ENCODE measurements at places on chromosomes 2 and 18.

DNA sequence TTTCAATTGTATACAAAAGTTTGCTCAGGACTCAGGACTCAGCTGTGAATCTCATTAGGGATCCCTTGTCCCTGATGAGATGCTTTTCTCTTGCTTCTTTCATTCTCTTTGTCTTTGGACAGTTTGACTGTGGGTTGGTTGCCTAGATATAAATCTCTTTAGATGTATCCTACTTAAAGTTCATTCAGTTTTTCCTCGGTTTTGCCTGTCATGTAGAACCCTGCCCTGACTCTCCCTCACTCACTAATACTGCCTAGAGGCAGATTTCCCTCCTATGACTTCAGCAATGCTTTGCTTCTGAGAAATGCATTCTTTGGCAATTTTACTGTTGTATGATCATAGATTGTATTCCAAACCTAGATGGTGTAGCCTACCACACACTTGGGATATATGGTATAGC lies 421.4 kb upstream of the TCF4 start:
- DNase-seq = no peak

- no peak for DNase-seq
Measured at GRCh38 chr18:41875094-41875780, 79.8 kb upstream of the PIK3C3 start.

DNA sequence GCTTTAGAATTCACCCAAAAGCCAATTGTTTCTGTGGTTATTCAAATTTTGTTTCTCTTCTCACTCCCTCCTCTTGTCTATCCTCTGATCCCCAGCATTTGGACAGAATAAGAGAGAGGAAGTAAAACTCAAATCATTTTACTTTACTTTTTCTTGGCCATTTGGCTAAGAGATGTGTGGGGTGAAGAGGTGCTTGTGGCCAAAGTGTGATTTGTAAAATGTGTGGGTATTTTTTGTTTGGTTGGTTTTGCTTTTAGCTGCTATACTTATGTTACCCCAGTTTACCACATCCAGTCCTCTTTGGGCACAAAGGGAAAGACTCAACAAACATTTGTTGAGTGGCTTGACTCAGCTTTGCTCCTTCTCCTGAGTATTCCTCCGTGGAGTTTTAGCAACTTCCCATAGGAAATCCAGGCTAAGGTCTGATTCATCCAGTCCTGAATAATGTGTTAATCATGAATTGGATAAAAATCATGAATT lies 109.1 kb upstream of the CYP1B1 start:
- DNase-seq = no peak

GRCh38 chr18:73752965-73753364 lies 394.7 kb downstream of the FBXO15 start:
- no peak for DNase-seq

- no peak for DNase-seq
Measured at GRCh38 chr2:152481881-152482583, 147.1 kb downstream of the FMNL2 start.
